ENCODE measurements at places on chromosomes 11 and 22.
A peak's percentile ranks its signal among the peaks of the same experiment; 100 is the strongest.

DNA sequence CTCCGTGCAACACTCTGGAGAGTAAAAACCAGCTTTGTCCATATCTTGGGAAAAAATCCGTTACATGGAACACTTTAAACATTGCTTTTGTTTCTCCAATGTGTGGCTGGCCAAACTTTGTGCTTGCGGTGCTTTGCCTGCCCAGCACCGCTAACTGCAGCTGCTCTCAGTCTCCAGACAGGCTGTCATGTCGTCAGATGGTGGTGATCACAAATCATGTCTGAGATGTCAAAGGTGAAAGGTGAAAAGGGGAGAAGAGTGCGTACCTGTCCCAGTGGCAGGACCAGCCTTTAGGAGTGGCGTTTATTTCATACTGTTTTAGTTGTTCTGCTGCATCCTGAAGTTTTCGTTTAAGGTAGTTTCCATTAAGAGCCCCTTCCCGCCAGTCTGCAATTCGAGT lies 17.1 kb upstream of the AGBL2 start:
- no peak for DNase-seq

GRCh38 chr11:119157063-119157462 lies 8.2 kb downstream of the ABCG4 start:
- DNase-seq: no peak

DNA sequence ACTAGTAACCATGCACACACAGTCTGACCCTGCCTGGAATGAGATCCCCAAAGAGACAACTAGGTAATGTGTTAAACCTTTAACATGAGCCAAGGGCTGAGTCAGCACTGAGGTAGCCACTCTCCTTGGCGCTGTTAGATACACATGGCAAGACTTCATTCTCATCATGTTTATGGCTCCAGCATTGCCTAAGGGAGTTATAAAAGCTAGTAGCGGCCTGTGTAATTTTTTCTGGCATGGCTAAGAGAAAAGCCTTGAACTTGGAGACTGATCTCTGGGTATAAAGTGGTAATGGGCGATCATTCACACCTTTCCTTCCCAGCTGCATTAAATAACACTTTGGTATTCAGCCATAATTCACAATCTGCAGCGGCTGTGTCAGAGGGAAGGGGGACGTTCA lies 779.7 kb upstream of the LRRC4C start:
- DNase-seq: no peak

DNA sequence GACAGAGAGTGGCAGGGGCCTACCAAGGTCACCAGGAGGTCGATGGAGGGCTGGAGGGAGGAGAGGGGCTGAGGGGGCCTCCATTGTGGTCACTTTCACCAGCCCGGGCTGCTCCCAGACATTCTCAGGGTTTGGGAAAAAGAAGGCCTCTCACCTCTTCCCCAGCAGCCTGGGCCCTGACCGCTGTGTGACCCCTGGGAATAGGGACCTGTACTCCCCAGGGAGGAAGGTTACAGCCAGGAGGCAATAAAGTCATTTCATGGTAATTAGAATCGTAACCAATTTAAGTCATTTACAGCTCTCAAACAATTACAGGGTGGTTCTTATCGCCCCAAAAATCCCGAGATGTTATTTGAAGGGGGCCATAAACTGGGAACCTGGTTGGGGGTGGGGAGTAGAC lies 37.8 kb downstream of the ISX start:
- DNase-seq: no peak

DNA sequence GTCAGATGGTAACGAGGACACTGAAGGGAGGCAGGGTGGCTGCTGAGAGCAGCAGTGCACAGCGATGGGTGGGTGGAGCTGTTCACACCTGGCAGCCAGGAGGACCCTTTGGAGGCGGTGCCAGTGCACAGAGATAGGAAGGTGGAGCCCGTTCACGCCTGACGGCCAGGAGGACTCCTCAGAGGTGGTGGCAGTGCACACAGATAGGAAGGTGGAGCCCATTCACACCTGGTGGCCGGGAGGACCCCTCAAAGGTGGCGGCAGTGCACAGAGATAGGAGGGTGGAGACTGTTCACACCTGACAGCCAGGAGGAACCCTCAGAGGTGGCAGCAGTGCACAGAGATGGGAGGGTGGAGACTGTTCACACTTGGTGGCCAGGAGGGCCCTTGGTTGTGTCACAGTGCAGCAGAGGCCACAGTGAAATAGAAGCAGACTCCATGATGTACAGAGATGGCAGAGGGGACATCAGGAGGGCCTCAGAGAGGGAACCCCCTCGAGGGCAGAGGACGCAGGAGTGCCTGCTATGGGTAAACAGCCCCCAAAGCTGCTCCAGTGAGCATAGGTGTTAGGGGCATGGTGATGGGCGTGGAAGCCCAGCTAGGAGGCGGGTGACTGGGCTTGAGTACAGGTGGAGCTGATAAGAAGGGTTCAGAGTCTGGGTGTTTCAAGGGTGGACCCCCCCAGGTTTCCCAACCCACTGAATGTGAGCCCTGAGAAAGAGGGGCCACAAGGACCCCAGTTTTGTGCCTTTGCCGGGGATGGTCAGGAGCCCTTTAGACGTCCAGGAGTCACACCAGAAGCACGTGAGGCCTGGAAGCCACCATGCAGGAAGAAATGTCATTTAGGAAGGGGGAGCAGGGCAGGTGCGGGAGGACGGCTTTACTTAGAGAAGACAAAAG lies 566.7 kb downstream of the BRD1 start:
- DNase-seq: no peak

DNA sequence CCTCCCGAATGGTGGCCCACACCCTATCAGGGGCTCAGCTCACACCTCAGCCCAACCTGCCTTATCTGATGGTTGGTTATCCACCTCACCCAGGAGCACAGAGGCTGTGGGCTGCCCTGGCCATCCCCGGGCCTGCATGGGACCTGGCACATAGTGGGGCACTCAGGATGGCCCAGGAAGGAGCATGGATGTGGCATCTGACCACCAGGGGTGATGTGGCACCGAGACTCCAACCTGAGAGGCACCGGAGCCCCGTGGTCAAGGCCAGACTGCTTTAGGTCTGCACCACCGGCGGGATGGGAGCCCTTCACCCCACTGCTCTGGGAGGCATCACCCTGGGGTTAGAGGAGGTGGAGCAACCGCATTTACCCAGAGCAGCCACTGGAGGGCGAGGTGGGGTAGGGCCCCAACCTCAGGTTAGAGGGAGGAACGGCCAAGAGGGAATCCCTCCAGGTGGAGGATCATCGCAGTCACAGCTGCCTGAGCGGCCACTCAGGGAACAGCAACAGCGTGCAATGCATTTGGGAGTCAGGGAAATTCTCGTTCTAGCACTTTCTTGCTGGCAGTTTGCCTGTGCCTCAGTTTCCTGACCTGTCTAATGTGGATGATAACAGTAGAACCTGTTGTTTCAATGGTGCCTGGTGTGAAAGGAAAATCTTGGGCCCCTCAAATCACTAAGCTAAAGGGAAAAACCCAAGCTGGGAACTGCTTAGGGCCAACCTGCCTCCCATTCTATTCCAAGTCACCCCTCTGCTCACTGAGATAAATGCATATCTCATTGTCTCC lies 52.9 kb upstream of the CARS1 start:
- peak; percentile 12 for DNase-seq

- no peak for DNase-seq
These were observed 10.6 kb upstream of the CCDC83 start for GRCh38 chr11:85844439-85845123.

GRCh38 chr11:24634606-24635160 lies 137.8 kb downstream of the LUZP2 start:
- no peak for DNase-seq

GRCh38 chr11:7571640-7572000 lies 57.8 kb downstream of the PPFIBP2 start:
- DNase-seq: no peak
